ENCODE measurements at places on chromosomes 12 and 14.

GRCh38 chr14:85313560-85314207, 216.3 kb upstream of the FLRT2 start:
- no peak for DNase-seq

GRCh38 chr14:62988967-62989366, 56.3 kb downstream of the KCNH5 start:
- DNase-seq: no peak

DNA sequence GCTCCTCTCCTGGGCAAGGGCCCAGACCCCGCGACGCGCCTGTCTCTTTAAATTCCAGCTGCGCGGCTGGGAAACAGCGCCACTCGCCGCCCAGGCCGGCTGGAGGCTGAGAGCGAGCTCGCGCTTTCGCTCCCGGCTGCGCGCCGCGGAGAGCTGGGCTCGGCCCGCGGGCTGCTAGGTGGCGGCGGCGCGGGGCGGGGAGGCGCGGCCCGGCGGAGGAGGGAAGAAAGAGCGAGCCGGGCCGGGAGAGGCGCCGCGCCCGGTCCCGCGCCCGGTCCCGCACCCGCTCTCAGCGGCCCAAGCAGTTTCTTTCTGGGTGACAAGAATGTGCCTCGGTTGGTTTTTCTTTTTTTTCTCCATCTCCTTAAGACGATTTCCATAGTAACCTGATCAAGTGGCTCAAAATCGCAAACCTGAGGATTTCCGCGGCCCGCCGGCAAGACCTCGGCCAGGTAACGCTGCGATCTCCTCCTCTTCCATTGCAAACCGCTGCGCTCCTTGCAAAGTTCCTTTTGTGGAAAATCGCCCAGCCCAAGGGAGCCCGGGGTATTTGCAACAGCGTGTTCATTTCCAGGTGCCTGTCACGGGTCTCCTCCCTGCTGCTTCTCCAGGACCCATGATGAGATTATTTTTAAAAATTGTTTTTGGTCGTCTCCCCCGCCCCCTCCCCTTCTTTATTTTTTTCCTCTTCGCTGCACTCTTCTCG, 259.5 kb upstream of the E2F7 start:
- DNase-seq: no peak

- DNase-seq: no peak
These were observed 24.7 kb upstream of the KRT78 start for GRCh38 chr12:52873513-52873831.

DNA sequence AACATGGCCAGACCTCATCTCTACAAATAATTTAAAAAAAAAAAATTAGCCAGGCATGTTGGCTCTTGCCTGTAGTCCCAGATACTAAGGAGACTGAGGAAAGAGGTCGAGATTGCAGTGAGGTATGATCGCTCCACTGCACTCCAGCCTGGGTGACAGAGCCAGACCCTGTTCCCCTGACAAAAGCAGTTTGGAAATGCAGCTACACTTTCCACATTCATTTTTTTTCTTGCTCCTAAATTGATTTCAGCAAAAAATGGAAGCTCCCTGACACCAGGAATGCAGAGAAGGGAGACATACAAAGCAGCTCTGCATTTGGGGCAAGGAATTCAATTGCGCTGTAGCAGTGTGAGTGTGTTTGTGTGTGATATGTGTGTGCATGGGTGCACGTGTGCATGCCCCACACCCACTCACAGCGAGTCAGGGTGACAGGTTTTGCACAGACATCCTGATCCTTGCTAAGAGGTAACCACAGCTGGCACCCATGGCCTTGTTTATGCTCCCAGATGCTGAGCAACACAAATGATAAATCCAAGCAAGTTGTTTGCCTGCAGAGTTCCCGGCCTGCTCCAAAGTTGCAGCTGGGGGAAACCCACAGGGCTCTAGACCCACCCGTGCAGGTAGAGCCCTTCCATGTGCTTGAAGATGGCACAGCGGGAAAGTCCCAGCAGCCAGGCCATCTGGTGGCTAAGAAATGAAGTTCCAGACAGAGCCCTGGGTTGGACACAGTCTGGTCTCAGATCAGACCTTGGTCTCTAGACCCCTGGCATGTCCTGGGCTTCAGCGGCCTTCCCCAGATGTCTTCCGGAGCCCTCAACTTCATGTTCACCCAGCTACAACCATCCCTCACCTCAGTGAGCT, 25.9 kb upstream of the BDKRB2 start:
- no peak for DNase-seq

GRCh38 chr14:78356391-78356790, 186.2 kb downstream of the NRXN3 start:
- DNase-seq: no peak

DNA sequence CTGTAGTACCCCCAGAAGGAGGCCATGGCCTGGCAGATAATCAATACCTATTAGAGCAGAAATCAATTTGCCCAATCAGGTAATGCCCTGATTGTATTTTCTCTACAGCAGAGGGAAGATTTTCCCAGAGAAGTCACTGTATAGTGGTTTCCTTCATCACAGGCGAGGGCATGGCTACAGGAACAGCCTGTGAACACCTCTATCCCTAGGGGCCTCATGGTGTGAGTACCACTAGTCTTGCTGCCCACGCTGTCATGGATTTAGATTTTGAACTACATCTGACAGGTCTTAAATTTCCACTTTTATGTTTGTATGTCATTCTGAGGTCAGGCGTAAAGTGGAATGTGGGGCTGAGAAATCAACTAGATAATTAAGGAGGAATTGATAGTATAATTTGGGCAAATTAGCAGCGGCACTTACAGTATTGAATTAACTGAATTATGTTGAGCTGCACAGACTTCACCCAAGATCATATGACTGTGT, 42.4 kb upstream of the STXBP6 start:
- no peak for DNase-seq

GRCh38 chr14:63388766-63389431, 70.2 kb upstream of the GPHB5 start:
- peak; percentile 36 for DNase-seq

DNA sequence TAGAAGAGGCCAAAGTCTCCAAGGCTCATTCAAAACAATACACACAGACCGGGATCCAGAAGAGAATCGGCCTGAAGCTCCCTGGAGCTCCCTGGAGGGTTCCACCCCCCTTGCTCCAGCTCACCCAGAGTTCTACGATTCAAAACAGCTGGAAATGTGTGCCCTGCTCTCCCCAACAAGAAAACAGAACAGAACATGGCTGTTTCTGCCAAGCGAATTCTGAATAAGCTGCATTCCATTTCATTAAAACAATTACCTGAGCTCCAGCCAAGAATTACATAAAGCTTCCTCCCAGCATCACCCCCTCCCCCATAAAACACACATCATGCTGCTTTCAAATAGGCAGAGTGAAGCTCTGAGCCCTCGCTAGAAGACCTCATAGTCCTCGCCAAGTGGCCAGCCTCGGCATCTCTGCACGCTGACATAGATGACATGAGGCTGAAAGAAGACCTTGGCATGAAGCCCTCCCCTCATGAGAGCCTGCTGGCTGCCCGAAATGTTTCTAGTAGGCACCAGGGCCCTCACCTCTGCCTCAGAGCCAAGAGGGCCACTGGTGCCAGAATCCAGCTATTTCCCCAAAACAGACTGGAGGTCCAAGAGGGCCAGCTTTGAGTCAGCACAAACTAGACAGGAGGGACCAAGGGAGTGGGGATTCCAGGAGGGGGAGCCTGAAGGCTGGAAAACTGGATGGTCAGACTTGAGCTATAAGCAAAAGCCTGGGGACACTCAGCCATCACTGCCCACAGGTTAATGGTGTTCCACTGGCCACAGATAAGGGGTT, 8.3 kb downstream of the PXN start:
- DNase-seq: no peak

GRCh38 chr12:96743606-96744005, 163.5 kb upstream of the NEDD1 start:
- DNase-seq: no peak

DNA sequence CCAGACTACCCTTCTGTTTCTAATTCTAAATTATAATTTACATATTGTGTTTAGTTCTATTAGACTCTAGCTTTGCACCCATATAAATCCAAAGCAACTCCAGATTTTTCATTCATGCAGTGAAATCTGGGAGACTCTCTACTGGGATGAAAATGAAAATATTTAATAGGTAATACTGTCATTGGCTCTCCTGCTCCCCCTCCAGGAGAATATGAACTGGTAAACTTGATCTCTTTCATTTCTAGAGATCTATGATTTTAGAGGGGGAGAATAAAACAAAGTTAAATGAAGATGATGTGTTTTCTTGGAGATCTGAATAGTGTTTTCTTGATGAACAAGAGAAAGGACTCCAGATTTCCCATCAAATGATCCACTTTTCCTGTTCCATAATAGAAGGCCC, 104.3 kb upstream of the TMCC3 start:
- DNase-seq: no peak

DNA sequence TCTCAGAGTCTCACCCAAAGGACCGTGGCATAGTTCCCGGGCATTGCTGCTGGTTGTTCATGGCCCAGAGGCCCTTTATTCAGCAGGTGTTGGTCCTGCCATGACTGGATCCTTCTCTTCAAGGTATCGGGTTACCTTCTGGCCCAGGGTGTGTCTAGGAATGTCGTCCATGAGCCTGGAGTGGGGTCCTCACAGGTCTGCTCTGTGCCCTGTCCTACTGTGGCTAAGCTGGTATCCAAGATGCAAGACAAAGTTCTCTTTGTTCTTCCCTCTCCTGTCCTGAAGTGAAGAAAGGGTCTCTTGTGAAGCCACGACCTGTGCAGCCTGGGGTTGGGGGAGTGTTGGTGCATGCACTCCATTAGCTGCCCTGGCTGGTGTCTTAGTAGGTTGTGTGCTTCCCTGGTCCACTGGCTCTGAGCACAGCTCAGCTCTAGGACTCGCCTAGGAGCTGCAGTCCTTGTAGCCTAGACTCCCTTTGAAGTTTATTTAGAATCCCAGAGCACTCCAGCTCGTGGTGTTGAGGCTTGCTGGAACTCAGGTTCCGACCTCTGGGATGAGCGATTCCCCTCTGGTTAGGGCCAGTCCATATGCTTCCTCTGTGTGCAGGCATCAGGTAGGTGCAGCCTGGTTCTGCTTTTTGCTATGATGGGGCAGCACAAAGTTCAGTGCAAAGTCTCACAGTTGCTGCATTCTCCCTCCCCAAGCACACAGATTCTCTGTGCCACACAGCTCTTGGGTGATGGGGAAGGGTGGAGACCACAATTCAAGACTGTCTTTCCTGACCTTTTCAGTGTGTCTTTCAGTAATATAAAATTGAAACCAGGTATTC, 117.4 kb downstream of the NUBPL start:
- DNase-seq: no peak

- DNase-seq: no peak
These were observed 90.3 kb downstream of the ETNK1 start for GRCh38 chr12:22715254-22715653.

- no peak for DNase-seq
These were observed 151.1 kb downstream of the DPF3 start for GRCh38 chr14:72742838-72743195.

DNA sequence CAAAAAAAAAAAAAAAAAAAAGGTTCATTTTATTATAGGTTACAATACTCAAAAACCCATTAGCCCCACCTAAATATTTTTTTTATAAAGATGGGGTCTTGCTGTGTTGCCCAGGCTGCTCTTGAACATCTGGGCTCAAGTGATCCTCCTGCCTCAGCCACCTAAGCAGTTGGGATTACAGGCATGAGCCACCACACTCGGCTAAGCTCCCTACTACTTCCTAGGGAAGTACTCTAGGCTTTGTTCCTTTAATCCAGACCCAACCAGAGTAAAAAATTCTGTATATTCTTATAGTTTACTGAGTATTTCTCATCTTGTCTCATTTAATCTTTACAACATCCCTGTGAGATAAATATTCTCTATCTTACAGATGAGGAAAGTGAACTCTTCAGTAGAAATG, 50.7 kb downstream of the RBMS2 start:
- DNase-seq: no peak

GRCh38 chr12:95259368-95259767, 41.8 kb downstream of the VEZT start:
- no peak for DNase-seq

DNA sequence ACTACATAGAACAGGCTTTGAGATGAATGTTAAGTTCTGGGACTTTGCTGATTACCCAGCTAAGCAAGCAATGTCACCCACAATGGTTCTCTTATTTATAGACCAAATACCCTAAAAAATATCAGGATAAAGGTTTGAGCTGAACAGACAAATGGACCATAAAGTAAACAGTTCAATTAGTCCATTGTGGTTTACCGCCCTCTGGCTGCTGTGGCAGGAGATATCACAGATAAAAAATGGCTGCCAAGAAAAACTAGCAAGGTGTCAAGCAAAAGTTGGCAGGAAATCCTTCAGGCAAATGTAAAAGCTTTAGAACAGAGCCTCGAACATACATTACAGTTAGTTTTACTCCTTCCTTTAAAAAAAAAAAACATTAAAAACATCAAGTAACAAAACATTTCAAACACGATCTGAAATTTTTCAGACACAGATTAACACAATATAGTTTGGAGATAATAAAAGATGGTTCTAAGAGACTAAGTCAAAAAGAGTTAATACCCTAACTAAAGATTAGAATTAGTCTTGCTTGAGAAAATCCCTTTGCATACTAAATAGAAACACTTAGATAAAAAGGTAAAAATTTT, 41.3 kb downstream of the MED13L start:
- peak; percentile 4 for DNase-seq

GRCh38 chr12:15751741-15752140, 37.4 kb downstream of the EPS8 start:
- DNase-seq: no peak

GRCh38 chr12:129067491-129067890, 214.2 kb downstream of the GLT1D1 start:
- DNase-seq: no peak

DNA sequence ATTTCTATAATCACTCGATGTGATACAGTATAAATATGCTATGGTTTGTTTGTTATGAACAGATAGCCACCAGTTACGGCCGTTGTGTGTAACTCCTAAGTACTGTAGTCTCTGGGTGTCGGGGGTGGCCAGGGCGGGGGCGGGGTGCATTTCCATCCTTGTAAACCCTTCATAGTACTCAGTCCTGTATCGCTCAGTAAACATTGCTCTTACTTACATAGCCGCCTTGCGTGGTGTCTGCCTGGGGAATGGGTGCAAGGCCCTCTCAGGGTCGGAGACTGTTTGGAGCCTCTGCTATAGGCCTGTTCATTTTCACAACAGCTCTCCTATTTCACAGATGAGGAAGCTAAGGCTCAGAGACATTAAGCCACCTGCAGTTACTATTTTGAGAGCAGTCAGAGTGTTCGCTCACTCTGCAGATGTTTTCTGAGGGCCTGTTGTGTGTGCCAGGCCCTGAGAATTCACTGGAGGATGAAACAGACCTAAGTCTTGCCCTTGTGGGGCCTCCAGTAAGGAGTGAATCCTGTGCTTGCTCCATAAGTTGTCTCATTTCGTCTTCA, 42.5 kb downstream of the JDP2 start:
- no peak for DNase-seq

- no peak for DNase-seq
These were observed 9.1 kb downstream of the NTF3 start for GRCh38 chr12:5440978-5441377.

- no peak for DNase-seq
These were observed 97.6 kb upstream of the SLC38A2 start for GRCh38 chr12:46470036-46470627.

GRCh38 chr14:22850944-22851764, 14.8 kb downstream of the MMP14 start:
- DNase-seq: no peak
